Stimulated activated CD8-positive, alpha-beta memory T cell treated with anti-CD3 and anti-CD28 coated beads, Interleukin-12 subunit alpha, Interleukin-12 subunit beta, amount 100 ng/mL, for 4 hours (primary cell): ENCODE measurements at places on chromosomes 1 and 21.

DNA sequence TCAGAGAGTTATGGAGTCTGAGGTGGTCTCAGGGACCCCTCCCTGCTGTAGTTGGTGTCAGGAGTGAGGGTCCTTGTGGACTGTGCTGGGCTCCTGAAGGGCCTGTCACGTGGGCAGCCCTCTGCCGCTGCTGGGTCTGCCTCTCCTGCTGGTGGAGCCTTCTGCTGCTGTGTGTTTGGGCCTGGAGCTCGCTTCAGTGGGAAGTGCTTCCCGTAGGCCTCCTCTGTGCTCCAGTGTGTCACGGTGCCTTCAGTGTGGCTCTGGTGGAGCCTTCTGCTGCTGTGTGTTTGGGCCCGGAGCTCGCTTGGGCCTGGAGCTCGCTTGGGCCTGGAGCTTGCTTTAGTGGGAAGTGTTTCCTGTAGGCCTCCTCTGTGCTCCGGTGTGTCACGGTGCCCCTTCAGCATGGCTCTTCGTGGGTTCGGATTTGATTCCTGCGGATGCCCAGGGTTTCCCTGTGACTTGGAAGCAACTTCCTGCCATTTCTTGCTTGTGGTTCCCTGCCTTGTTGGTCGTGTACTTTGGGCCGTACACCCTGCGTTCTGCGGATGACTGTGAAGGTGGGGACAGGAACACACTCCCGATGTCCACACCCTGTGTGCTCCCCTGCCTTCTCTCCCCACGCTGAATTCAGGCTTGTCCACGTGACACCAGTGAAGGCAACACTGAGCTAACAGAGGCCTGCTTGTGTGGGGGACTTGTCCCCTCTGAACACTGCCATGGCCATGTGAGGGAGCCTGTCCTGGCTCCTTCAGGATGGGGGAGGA is 19.5 kb downstream of the C1orf174 start:
- DNase-seq = no peak

DNA sequence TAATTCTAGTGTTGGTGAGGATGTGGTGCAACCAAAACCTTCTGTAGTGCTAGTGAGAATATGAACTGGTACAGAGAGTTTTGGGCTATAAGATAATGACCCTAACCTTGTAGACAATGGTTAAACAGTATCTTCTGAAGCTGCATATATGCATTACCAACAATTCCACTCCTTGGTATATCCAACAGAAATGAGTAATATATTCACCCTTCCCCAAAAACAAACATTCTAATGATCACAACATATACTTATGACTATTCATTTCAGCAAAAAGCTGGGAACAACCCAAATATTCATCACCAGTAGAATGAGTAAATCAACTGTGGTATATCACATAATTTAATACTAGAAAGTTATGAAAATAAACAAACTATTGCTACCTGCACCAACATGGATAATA is 39.6 kb upstream of the DPYD start:
- no peak for DNase-seq

- no peak for DNase-seq
These were observed 123.8 kb upstream of the PRDX6 start for GRCh38 chr1:173353350-173353749.

GRCh38 chr1:186463926-186464325 is 3.0 kb upstream of the PDC start:
- DNase-seq = no peak

DNA sequence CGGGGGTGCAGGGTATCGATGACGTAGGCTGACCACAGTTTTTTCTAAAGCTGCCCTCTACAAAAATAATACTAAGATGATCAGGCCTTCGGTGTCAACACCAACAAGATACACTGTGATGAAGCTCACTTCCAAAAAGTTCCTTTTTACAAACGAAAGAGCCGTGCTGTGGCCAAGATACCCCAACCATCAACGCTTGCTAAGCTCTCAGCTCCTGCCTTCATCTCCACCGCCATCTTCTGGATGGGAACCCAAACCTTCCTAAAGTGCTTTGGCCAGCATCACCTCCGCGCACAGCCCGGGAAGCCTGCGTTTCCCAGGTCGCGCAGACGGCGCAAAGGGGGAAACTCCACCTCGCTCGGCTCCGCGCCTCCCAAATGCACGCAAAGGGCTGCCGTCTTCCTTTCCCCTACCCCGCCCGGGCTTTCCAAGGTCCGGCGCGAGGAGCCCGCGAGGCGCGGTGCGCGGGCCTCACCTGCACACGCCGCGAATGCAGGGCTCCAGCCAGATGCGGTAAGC is 541 bp downstream of the USP48 start:
- DNase-seq = peak; percentile 25
